ENCODE measurements at places on chromosomes 16 and 17.

GRCh38 chr16:31177136-31177535, 2.8 kb upstream of the FUS start:
- DNase-seq: no peak

DNA sequence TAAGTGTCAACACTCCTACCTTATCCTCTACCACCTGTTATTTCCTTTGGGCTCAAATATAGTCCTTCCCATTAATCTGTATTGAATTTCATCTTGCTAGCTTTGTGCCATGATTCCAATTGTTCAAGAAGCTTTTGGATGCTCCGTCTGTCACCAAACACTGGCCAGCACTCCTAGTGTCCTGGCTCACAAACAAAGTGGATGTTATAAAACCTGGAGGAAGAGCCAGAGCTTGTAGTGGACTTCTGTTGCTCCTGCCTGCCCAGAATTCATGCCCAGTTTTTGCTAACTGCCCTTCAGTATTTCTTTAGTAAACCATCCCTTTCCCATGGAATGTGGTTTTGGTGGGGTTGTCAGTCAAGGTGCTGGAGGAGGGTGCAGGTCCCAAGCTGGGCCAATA, 77.2 kb upstream of the HS3ST2 start:
- DNase-seq: no peak

GRCh38 chr16:56202036-56202435, 10.7 kb downstream of the GNAO1 start:
- DNase-seq: no peak

DNA sequence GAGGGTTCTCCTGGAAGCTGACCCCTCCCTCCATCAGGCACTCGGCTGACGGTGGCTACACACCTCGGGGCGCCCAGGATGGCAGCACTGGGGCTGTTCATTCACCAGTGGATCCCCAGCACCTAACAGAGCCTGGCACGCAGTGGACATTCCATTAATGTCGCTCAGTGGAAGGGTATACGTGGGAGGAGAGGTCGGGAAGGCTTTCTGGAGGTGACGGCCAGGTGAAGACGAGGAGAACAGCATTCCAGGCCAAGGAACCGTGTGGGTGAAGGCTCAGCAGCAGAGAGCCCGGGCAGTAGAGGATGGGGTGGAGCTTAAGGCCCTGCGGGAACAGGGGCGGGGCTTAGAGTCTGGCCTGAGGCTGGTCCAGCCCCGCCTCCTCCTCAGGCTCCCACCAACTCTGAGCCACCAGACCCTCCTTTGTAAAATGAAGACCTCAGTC, 2.5 kb upstream of the HS3ST6 start:
- DNase-seq: no peak

GRCh38 chr16:27228621-27229501, 25.5 kb downstream of the KDM8 start:
- DNase-seq: no peak

GRCh38 chr17:29046473-29046839, 3.5 kb downstream of the PIPOX start:
- DNase-seq: no peak

- no peak for DNase-seq
Observed at GRCh38 chr17:40343219-40344119, 21.1 kb downstream of the GJD3 start.

- no peak for DNase-seq
Observed at GRCh38 chr16:4805231-4805630, 2.8 kb upstream of the ROGDI start.

DNA sequence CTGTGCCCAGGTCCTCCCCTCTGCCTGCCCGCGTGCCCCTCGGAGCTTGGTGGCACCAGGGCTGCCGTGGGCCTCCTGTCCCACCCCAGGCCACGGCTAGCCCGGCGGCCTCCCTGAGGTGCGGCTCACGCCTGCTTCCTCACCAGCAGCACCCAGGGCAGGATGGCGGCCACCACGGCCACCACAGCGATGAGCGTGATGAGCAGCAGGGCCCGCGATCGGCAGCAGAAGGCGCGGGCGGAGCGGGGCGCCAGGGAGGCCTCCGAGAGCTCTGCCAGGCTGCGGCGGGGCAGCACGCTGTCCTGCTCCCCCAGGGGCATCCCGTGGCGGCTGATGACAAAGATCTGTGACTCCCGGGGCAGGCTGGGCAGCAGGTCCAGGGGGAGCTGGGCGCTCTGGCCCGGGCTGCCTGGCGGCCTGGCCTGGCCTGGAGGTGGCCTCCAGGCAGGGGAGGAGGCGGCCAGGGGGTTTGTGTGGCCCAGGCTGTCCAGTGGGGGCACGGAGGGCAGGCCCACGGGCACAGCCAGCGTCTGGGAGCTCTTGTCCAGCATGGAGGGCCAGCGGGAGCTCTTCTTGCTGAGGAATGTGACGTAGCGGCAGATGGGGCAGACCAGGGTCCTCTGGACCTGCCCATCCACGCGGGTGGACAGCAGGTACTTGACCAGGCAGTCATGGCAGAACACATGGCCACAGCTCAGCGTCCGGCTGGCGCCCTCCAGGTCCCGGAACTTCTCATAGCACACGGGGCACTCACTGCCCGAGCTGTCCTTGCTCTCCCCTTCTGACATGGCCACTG, 4.8 kb downstream of the RNF222 start:
- no peak for DNase-seq

GRCh38 chr17:29031488-29031887, 11.5 kb upstream of the PIPOX start:
- DNase-seq: no peak

GRCh38 chr17:54992797-54993639, 24.5 kb downstream of the STXBP4 start:
- DNase-seq: no peak

DNA sequence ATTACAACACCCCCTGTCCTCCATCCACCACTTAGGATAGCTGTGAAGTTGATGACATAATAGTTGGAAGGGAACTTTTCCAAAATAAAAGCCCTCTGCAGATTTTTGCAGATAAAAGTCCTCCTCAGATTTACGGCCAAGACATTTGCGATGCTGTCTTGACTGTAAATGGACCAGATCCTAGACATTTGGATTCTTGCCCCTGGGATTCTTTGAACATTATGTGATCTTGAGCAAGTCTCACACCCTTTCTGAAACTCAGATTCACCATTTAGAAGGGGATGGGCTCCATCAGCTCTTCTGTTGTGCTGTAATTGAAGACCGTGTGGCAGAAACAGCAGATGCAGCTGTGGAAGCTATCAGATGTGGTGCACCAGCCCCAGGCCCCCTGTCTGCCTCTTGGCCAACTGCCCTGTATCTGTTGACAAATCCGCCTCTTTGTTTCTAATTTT, 153.9 kb upstream of the CACNG3 start:
- no peak for DNase-seq

DNA sequence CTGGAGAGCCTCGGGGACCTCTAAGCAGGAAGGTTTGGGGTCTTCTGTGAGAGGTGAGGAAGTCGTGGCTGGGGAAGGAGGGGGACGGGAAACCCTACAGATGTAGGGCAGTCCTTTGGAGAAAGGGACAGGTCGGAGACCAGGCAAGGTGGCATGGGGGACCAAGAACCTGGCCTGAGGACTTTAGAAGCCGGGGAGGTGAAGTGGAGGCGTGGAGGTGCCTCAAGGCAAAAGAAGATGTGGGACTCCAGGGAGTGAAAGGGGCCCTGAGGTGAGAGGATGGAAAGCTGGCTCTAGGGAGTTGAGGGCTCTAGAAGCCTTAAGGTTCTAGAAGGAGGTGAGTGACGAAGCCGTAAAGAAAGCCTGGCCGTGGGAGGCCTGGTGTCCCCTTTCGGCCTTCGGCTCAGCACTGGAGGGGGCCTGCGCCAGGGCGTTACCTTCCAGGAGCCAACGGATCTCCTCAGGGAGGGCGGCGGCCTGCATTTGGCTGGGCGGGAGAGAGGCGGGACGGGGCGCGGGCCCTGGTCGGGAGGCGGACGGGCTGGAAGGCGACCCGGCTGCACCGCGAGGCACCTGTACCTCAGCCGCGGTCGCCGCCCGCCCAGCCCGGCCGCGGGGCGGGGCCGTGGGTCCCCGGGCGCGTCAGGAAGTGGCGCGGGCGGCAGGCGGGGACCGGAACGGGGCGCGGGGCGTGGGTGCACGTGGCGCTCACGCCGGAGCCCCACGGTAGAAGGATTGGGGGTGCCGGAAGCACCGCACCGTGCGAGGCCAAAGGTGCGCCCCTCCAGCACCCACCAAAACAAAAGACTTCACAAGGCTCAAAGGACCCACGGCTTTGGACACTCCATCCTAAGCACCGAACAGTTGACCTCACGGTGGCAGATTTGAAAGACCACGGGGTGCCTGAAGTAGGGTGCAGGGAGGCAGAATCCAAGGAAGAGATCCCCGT, at the start of gene SKAP1:
Gene SKAP1 (minus strand): TSS at position 577 of the 949 bp plus-strand sequence.
- DNase-seq: no peak

DNA sequence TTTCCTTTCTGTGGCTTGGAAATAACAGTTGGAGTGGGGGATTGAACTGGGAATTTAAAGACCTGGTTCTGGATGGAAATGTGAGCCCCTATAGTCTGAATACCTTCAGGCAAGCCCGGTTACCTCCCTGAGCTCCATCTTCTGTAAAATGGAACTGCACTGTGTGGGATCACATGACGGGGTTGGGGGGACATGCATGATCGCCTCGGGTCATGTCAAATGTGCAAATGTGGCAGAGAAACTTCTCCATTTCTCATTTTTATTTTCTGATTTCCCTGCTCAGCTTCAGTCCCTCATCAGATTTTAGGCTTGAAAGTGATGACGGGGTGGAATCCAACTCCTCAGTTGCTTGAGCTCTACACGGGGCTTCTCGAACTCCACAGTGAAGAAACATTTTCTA, 1.5 kb downstream of the MT1B start:
- DNase-seq: no peak

DNA sequence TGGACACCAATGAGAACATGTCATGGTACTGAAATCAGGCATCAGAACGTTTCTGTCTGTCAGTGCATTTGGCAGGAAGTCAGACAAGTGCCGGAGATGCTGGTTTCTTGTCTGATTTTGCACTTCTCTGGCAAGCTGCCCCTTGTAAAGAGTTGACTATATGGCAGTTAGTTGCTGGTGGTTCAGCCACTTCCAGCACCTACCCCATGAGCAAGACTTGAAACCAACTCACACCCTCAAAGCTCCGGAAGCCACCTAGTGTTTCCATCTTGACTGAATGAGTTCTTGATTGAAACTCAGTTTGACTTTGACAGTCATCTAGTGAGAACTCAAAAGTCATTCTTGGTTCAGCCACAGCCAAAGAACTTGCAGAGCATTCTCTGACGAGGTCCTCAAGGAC, 225.1 kb downstream of the SPECC1 start:
- DNase-seq: no peak

DNA sequence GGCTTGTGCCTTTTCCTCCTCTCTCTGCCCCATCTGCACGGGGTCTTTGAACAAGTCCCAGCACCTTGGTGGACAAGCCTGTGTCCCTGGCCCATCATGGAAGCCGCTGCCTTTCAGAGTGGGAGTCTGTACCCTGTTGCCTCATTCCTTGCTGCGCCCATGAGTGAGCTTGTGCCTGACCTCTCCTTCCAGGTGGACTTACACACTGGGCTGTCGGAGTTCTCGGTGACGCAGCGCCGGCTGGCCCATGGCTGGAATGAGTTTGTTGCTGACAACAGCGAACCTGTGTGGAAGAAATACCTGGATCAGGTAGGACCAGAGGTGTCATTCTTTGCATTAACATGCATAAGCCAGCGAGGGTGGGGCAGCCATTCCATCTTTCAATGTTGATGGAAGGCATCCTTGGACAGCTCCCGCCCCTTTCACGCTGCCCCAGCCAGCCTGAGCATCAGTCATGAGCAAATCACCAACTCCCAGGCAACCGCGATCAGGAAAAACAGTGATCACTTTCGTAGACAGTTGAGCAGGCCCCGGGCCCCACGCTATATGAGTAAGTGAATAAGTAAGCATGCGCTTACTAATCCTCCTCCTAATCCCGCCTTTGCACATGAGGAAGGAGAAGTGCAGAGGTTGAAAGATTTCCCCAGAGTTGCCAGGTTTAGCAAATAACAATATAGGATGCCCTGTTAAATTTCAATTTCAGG, 36.8 kb downstream of the ATP2C2 start:
- DNase-seq: no peak

DNA sequence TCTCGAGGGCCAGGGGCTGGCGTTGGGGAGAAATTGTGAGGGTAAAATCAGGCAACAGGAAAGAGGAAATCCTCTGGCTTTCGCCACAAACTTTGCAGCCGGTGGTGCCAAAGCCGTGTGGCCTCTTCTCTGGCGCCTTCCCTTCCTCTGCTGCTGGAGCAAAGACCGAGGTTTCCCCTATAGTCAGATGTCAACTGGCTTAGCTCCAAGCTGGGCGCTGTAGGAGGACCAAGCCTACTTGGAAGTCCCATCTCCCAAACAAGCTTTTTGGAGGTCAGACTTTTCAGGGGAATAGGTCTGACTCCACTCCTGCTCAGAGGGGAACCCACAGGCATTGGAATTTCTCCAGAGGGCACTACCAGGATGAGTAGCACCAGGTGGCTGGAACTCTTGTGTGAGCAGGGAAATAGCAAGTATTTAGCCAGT, 5.0 kb downstream of the IGFBP4 start:
- no peak for DNase-seq

- no peak for DNase-seq
Observed at GRCh38 chr17:44007346-44008204, 3.2 kb downstream of the NAGS start.

DNA sequence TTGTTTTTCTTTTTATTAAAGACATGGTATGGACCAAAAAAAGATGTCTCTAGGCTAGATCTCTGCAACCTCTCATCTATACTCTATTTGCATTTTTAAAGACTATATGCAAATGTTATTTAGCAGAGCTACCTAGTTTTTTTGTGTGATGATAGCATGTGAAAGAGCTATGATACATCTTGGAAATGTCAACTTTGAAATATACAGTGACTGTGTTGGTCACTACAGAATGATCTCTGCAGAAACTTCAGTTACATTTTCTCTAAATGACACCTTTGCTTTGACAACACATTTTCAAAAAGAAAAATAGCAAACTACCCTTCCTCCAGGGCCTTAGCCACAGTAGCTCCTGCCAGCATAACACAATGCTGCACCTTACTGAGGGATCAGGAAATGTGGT, 86.6 kb downstream of the PRKCB start:
- no peak for DNase-seq

DNA sequence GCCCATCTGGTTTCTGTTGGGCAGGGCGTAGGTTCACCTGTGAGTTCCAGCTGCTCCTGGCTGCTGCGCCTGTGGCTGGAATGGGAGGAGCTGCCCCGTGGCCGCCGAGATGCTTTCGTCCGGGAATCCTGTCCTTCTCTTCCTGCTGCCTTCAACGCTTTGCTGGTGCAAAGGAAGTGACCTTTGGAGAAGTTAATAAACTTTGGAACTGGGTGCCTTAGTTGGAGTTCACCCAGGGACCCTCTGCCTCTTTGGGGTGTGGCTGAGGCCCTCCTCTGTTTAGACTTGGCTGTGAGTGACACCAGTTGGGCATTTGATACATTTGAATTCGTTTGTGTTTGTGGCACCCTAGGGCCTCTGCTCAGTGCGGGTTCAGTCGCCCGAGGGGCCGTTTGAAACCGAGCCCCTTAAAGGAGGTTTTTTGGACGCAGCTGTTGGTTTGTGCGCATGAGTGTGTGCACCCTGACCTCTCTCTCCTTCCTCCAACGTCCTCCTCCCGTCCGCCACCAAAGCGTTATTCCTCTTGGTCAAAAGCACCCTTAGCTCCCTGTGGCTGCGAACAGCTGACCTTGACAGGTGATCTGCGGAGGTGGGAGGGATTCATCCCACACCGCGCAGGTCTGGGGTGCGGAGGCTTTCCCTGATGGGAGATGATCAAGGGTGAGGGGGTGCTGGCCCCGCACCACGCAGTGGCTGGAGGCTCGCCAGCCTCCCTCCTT, 9.0 kb upstream of the SECTM1 start:
- DNase-seq: no peak

- no peak for DNase-seq
Observed at GRCh38 chr17:35052241-35052610, 11.3 kb downstream of the RFFL start.

Measured in omental fat pad (tissue), 4 donors.